H9 (cell line): ENCODE measurements at places on chromosomes 12 and 14.
A peak's percentile ranks its signal among the peaks of the same experiment; 100 is the strongest.

- peak; percentile 26 for DNase-seq
Measured at GRCh38 chr12:131448254-131448795, 262.6 kb upstream of the SFSWAP start.

DNA sequence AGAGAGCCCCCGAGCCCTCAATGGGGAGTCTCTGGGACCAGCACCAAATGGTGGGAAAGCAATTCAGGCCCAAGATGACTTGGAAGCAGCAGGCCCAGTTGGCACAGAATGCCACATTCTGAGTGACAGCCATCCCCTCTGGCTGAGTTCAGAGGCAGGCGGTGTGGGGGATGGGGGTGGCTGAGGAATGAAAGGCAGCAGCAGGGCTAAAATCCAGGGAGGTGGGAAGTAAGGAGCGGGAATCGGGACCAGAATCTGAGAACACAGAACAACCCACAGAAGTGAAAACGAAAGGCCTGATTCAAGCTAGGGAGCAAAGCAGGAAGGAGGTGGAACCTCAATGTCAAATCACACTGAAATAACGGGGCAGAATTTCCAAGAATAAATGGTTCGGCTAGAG lies 171.2 kb downstream of the CALM1 start:
- no peak for DNase-seq

- DNase-seq = peak; percentile 96
Measured at GRCh38 chr12:4379405-4379804, at the start of gene FGF23. FGF23 (minus strand) TSS chr12:4379712; CDS start chr12:4379582, 130 bp downstream.

DNA sequence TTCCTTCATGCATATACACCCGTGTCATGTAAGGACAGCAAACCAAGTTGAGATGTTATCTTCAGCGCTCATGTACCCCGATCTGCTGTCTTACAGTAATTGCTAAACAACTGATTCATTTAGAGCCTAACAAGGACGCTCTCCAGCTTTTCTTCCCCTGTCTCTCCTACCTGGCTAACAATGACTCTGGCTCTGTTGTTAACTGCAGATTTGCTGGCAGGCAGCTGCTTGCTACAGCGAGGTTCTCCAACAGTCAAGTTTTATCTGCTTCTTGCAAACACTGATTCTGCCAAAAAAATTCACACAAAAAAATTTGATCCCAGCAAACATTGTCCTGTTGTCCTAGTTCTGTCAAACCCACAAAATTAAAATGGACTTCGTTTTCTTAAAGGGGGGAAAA lies 101.6 kb downstream of the OTX2 start:
- no peak for DNase-seq

GRCh38 chr12:10279937-10280336 lies 27.7 kb upstream of the KLRD1 start:
- DNase-seq = no peak

DNA sequence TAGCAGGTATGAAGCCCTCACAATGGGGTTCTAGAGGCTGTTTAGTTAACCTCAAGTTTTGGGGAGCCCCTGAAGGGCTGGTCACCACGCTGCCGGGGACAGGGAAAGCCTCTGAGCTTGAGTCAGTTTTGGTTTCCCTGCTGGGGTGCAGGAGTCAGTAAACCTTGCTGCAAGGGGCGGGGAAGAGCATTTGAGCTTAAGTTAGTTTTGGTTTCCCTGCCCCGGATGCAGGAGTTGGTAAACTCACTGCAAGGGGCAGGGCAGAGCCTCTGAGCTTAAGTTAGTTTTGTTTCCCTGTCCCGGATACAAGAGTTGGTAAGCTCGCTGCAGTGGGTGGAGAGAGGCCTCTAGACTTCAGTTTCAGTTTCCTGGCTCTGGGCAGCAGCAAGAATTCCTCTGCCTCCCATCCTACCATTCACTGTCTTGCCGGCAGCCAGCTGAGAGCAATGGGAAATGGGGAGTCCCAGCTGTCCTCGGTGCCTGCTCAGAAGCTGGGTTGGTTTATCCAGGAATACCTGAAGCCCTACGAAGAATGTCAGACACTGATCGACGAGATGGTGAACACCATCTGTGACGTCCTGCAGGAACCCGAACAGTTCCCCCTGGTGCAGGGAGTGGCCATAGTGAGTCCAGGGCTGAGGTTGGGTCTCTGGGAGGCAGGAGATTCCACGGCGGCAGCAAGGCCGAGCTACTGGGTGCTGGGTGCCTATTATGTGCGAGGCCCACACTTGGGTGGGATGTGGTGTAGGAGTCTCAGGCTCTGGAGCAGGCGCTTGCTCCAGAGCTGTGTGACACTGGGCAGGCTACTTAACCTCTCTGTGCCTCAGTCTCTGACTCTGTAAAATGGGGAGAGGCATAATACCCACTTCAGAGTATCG lies at the start of gene OAS2:
OAS2 (plus strand) TSS at position 357 of the 878 bp plus-strand sequence; CDS start at position 447, 90 bp downstream.
- DNase-seq = no peak

DNA sequence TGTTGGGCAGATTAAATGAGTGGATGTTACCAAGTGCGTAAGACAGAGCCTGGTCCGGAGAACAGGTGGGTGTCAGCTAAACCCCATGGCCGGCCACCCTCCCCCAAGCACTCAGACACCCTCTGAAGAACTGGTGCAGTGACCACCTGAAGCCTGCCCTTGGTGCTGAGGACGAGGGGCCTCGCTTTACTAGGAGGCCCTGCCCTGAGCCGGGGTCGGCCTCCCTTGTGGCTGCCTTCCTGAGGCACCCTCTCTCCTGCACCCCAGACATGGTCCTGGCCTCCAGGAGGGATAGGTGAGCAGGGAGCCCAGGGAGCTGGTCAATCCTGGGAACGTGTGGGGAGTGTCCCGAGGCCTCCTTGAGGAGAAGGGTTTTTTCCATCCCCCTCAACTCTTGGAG lies 4.9 kb upstream of the KIF26A start:
- DNase-seq = peak; percentile 18

DNA sequence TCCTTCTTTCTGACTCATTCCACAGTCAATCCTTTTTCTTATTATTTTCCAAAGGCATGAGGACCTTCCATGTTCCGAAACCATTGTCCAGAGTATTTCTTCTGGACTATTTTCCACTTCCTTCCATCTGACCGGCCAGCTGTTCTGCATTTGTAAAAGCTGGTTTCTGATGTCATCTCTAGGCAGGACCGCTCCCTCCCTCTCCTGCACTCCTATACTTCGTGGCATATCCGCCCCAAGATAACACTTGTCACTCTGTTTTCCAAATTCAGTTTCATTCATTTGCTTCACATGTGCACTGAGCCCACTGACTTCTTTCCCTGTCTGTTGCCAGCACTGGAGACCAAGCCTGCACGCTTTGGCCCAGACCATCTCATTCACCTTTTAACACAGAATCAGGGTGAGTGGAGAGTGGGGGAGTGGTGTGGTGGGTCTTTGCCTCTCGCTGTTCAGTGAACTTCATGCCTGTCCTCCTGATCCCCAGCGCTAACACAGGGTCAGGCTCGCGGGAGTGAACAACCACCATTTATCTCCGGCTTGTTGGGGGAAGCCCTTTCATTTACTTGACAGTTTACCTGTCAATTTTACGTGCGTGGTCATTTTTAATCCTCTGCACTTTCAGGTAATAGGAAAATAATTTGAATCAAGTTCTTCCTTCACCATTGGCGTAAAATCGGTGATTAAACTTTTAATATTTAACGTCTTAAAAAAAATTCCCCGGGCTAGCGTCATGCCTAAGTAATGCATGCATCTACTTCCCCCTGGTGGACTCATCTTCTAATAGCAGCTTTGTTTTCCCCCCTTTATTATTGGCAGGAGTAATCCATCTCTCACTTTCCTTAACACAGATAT lies 52.5 kb downstream of the C12orf75 start:
- DNase-seq = peak; percentile 35

DNA sequence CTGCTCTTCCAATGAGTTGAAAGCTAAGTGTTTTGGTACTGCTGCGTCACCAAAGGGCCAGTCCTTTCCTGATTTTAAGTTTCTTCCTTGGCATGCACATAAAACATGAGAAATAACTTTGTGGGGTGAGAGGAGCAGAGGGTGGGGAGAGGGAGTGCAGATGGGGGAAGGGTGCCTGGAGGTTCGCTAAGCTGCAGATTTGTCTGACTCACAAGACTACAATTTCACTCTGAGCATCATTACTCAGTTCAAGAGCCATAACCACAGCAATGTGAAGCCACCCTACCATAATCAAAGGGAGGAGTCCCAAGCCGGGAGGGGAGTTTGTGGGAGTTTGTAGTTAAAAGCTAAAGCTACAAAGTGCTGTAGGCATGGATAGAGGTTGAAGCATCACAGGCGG lies 136.1 kb downstream of the ANO2 start:
- DNase-seq = no peak

GRCh38 chr12:131163189-131163738 lies 209.6 kb downstream of the ADGRD1 start:
- peak; percentile 26 for DNase-seq

DNA sequence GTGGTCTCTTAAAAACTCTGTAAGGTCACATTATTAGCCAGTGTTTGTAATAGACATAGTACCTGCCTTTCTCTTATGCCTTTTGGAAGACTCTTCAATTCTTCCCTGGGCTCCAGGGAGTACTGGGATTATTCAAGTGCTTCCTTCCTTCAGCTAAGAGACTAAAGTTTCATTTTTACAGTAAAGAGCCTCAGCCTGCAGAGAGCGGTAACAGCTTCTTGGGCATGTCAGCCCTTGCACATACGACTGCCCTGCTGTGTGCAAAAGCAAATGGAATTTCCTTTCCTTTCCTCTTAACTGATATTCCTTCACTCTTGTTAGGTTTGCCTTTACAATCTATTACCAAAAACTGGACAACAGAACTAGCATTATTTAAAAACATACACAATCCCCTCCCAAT lies 32.9 kb upstream of the AMIGO2 start:
- DNase-seq = no peak

DNA sequence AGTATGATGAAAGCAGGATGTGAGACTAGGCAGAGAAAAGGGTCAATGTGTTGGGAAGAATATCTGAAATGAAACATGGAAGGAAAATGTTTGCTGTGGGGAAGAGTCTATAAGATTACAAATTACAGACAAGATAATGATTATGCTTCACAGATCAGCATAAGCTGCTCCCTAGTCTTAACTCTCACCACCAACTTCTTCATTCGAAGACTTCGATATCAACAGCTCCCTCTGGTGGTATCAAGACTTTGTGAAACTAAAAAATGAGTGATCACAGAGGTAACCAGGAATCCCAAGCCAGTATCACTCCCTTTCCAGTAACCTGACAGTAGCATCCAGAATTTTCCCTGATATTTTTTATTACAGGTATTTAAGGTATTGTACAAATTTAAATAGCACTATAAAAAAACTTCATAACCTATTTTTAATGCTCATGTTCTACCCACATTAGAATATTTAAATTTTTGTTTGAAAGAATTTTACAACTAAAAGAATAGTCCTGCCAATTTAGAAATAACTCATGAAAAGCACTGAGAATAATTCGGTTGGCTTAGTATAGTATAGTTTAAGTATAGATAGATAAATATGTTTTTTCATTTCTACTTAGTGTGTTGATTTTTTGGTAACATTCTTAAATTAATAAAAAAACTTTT lies 84.4 kb downstream of the C2CD5 start:
- no peak for DNase-seq

DNA sequence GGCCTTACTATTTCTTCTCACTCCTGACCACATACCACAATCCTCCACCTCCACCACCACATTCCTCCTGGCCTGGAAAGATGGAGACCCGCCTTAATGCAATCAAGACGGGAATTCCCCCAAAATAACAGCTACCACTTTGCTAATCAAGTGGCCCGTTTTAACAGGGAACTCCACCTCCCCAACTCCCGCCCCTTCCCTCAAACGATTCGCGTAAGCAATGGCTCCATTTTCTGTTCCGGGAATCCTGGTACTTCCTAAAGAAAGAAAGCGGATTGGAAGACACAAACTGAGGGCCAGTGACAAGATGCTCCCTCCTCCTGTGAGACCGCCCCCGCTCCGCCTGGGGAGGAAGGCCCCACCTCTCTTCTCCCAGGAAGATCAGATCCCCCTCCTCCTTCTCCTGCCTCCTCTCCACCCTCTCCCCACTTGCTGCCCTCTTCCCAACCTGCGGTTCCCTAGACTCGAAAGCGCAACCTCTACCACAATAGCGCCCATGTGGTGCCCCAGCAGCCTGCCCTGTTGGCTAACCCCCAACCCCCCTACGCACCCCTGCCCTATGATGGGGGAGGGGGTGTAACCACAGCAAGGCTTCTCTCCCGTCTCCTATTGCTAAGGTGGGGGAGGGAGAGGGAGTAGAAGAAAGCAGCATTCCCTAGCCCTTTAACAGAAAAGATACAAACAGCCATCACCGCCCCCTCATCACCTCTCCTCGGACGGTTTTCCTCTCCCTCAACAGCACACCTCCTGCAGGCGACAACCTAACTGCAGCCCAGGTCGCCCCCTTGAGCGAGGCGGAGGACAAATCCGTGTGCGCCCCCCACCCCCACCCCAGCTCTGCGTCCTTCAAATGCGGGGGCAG lies 777 bp downstream of the ARF3 start:
- DNase-seq = peak; percentile 98

- no peak for DNase-seq
Measured at GRCh38 chr14:83312511-83312910, 1778.9 kb upstream of the SEL1L start.

GRCh38 chr14:30915596-30915995 lies 41.2 kb downstream of the COCH start:
- no peak for DNase-seq

DNA sequence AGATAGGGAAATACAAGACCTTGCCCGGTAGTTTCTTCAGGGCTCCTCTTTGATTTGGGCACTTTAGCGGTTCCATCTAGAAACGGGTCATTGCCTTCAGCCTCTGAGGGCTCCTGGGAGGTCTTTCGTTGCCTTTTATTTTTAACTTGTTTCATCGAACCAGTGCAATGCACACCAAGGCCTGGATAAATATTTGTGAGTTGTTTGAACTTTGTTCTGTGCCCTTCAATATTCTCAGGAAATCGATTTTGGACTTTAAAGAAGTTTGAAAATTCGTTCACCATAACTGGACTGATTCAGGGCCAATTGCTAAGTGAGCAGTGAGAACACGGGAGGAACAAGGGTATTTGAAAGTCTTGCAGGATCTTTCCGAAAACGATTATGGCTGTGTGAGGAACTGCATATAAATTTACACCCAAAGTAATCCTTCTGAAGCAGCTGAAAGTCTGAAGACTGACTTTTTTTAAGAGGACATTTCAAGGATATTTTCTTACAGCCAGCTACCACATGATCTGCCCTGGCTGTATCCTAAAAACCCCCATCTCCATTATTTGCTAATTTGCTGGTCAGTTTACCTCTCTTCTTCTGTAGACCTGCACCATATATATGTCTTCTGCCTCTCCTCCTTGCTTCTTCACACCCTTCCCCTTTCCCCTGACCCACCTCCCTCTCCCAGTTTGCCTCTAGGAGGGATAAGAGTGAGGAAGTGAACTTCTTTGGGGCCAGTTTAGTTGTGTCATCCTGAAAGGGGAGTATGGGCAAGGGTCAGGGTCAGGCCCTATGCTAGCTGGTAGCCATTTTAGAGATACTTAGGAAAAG lies 8.0 kb downstream of the DUSP6 start:
- DNase-seq = no peak

- no peak for DNase-seq
Measured at GRCh38 chr12:105581420-105581819, 250.9 kb downstream of the C12orf75 start.

DNA sequence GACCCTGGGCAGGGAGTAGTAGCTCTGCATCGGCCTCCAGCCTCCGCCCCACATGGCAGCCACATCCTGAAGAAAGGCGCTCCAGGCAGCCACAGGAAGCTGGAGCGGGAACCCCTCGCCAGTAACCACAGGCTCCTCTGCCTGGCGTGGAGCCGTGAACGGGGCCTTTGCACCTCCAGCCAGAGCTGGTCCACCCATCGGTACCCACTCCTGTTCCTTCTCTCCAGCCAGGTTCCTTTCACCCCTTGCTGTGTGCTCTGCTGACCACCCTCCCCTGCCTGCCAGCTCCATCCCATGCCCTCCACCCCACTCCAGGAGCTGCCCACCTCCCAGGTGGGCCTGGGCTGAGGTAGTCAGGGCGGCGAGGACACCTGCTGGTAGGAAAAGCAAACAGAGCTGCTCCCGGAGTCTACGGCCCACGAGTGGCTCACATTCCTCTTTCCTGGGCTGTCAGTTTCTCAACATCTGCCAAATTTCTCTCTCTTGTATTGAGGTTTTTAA lies 2.7 kb downstream of the TGFB3 start:
- peak; percentile 62 for DNase-seq
